Head of caudate nucleus (tissue), 42 donors: ENCODE measurements at places on chromosomes 7 and 10.

- no peak for DNase-seq
Observed at GRCh38 chr10:115050375-115051010, 42.7 kb upstream of the ATRNL1 start.

- DNase-seq = no peak
Observed at GRCh38 chr7:40137563-40137962, 2.8 kb downstream of the SUGCT start.

DNA sequence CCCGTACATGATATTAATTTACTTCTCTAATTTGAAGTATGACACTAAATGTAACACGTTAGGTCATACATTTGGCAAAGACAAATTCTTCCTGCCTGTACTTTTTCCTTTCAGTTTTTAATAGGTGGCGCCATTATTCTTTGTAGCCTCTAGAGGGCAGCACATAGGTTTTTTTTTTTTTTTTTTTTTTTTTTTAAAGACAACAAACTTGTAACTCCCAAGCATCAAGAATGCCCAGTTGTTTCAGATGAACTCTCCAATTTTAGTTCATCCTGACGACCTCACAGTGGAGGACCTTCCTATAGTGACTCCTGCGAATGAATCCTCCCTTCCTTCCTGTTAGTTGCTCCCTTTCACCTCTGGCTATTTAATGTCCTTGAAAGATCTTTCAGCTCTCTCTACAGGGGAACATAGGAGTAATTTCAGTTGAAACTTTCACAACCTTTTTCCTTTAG lies 139.3 kb upstream of the HDAC9 start:
- no peak for DNase-seq

GRCh38 chr10:103969857-103970627 lies 3.1 kb downstream of the SLK start:
- DNase-seq = no peak

DNA sequence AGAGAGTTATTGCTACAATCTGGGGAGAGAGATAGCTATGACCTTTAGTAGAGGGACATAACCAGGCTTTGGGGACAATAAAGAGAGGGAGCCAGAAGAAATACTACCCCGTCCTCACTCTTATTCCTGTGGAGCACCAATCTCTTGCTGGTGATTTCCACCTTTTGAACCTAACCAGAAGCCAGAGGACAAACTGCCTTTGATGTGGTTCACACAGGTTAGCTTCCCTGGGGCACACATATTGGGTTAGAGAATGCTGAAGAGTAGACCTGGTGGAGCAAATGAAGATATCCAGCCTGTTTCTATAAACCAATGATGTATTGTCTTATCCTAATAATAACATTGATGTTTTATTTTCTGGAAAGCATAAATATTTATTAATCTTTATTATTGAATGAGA lies 399.3 kb downstream of the HTR7 start:
- DNase-seq = no peak

DNA sequence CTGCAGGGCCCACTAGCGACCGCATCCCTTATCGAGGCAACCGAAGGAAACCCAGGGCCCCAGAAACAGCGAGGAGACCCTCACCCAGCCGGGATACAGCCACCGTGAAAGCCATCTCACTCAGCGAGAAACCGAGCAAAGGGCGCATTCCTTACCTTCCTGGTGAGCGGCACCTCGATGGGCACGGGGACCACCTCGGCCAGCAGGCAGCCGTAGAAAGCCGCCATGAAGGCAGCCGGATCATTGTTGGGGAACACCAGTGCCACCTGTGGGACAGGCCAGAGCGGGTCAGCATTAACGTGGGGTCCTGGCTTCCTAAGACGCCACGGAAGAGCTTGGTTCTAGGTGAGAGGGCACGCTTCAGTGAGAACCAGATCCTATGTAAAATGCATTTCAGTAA lies 263.7 kb downstream of the ZMYND11 start:
- DNase-seq = no peak
